ENCODE measurements at places on chromosomes 2 and 18.

- no peak for DNase-seq
Observed at GRCh38 chr2:111622859-111623258, 261.1 kb downstream of the ANAPC1 start.

GRCh38 chr2:67240507-67240906, 156.6 kb upstream of the ETAA1 start:
- DNase-seq: no peak

GRCh38 chr2:66058675-66059074, 376.2 kb upstream of the MEIS1 start:
- no peak for DNase-seq

- DNase-seq: no peak
Observed at GRCh38 chr18:23921716-23922285, 92.8 kb upstream of the TTC39C start.
